Amygdala (tissue), 56 donors: ENCODE measurements at places on chromosomes 13 and 19.
A peak's percentile ranks its signal among the peaks of the same experiment; 100 is the strongest.

- DNase-seq: no peak
Measured at GRCh38 chr13:103187721-103188156, 121.5 kb upstream of the SLC10A2 start.

- no peak for DNase-seq
Measured at GRCh38 chr13:46350003-46350402, 37.0 kb downstream of the RUBCNL start.

DNA sequence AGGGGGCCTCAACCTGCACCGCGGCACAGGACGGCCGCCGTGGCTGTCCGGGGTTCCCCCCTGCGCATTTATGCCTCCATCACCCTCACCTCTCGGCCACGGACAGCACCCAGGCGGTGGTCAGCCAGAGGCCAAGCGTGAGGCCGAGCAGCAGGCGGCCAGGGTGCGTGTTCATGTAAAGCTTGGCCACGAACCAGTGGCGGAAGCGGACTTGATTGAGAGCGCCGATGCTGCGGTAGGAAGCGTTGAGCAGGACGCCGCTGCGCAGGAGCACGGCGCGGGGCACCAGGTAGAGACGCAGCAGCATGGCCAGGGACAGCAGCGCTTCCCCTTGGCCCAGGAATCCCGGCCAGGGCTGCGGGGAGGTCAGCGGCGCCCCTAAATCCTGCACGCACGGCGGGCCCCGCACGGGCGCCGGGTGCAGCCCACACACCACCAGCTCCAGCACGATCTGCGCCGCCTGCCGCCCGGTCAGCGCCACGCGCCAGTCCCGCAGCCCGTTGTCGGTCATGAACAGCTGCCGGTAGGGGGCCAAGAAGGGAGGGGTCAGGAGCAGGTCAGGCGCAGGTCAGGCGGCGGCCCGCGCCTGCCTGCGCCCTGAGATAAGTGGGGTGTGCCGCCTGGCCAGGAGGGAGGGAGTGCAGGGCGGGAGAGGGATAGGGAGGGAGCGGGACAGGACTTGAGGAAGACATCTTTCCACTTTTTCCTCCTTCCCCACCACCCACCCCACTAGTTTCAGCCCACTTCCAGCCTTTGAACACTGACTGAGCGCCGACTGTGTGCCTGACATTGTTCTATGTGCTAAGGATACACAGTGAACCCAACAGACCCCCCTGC, 6.5 kb downstream of the KCNN4 start:
- DNase-seq: no peak

GRCh38 chr19:10102787-10103236, 334 bp upstream of the ANGPTL6 start:
- DNase-seq: no peak

- DNase-seq: no peak
Measured at GRCh38 chr13:106287351-106287750, 248.1 kb downstream of the EFNB2 start.

DNA sequence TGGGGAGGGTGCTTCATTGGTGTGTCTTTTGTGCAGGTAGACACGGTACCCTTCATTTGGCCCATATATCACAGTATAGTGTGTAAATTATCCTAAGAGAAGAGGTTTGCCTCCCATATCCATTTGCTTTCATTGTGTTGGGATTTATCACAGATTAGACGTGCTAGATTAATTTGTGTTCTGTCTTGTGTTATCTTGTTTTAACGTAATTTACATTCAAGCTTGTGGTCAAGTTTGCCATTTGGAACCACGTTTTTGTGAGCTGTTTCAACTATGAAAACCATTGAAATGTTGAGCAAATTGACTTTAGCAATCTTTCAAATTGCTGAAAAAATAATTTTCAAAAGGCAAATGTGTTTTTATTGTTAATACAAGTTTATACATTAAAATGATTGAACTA, 1826.5 kb downstream of the SLITRK5 start:
- no peak for DNase-seq

DNA sequence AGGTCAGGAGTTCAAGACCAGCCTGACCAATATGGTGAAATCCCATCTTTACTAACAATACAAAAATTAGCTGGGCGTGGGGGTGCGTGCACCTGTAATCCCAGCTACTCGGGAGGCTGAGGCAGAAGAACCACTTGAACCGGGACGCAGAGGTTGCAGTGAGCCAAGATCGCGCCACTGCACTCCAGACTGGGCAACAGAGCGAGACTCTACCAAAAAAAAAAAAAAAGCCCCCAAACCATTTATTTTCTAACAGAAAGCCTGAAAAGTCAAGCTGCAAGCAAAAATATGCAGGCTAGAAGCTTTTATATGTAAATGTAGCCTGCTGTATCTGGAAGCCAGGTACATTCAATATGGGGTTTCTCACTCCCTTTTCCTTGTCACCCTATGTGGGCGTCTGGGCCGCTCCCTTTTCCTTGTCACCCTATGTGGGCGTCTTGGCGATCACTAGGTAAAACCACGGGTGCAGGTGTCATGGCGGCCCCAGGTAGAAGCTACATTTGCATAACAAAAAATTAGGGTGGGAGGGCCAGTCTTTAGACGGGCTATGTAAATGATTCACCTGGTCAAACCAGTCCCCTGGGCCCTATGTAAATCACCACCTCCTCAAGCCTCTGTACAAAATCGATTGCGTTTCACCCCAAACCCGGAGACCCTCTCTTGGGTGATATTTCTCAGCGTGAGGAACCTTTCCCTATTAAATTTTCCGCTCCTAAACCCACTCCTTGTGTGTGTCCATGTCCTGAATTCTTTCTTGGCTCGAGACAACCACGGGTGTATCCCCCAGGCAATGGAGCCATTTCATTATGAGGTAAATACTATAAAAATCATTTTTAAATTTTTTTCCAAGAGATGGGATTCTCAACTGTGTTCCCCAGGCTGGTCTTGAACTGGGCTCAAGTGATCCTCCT, 2.1 kb downstream of the TRIM13 start:
- DNase-seq: no peak

GRCh38 chr13:59960683-59961082, 203.0 kb downstream of the DIAPH3 start:
- DNase-seq: no peak

GRCh38 chr13:33744589-33745369, 73.2 kb upstream of the RFC3 start:
- DNase-seq: no peak

GRCh38 chr13:82330499-82330898, 1551.8 kb downstream of the SLITRK1 start:
- DNase-seq: no peak

- peak; percentile 3 for DNase-seq
Measured at GRCh38 chr13:30257468-30258099, 49.8 kb downstream of the KATNAL1 start.

DNA sequence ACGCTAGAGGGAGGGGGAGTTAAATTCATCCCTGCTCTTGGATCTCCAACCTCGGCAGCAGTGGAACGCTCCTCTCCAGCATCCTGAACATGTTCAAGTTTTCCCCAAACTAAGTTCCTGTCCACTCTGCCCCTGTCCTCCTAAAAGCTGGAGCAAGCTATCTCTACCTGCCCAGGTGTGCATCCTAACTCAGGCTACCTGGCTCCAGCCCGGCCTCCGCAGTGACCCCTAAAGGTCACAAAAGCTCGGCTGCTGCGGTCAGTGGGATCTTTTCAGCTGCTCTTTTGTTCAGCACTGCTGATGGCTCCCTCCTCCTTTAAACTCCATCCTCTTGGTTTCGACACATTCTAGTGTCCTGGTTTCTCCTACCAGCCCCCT, 1.4 kb downstream of the DCUN1D2 start:
- DNase-seq: no peak

GRCh38 chr13:41837629-41838028, 123.3 kb downstream of the VWA8 start:
- DNase-seq: no peak

DNA sequence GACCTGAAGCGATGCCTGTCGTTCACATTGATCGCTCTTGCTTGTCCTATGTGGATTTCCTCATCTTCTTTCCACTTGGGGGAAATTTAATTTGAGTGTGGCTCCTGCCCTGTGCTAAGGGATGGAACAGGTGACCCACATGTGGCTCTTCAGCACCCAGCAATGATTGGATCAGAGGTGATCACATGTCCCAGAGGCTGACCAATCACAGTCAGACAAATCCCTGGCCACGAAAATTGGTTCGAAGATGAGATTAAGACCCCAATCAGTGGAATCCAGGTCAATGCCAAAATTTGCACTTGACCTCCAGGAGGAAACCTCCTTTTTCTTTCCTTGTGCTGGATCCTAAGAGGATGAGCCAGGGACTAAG, 23.7 kb downstream of the AMER2 start:
- no peak for DNase-seq

DNA sequence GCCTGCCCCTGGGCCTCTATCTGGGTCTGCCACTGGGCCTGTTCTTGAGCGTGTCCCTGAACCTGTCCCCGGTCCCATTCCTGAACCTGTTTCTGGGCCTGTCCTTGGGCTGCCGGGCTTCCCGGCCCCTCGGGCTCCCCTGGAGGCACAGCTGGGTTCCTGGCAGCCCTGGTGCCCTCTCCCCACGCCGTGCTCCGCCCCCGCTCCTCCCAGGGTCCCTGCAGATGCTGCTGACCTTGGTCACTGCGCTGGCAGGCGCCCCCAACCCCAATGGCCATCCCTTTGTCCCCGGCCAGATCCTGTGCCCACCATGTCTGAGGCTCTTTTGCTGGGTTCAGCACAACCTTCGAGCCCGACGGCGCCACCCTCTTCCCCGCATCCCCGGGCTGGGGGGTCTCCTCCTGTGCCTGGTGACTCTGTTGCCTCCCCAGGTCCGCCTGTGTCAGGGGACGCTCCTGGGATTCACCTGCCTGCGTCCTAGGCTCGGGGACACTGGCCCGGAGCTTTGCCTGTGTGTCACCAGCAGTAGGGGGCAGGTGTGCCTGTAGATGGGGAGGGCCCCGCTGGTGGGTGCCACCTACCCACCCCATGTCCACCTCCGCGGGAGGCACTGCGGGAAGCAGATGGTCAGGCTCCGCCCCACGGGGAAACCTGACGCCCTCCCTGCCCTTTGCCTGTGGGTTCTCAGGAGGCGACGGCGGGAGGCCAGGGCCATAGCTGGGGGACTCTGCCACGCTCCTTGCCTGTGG, 41.0 kb upstream of the GRTP1 start:
- no peak for DNase-seq

- DNase-seq: no peak
Measured at GRCh38 chr19:16589917-16590316, 17.7 kb upstream of the SLC35E1 start.

GRCh38 chr13:73603646-73604045, 530.6 kb downstream of the KLF12 start:
- no peak for DNase-seq

DNA sequence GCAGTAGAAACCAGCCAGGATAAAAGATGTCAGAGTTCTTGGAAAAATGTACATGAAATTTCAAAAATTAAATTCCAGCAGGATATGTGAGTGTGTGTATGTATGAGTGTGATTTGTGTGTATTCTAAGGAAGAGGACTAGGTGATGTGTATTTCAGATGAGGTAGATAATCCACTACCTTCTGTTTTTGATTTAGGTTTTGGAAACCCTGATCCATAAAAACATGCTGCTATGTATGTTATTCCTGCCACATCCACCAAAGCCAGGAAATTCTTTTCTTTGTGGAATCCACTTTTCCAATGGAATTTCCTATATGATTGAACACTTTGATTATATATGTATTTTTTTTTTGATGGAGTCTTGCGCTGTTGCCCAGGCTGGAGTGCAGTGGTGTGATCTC, 276.9 kb downstream of the UQCRFS1 start:
- DNase-seq: no peak

GRCh38 chr13:46386392-46387063, 524 bp downstream of the RUBCNL start:
- no peak for DNase-seq

DNA sequence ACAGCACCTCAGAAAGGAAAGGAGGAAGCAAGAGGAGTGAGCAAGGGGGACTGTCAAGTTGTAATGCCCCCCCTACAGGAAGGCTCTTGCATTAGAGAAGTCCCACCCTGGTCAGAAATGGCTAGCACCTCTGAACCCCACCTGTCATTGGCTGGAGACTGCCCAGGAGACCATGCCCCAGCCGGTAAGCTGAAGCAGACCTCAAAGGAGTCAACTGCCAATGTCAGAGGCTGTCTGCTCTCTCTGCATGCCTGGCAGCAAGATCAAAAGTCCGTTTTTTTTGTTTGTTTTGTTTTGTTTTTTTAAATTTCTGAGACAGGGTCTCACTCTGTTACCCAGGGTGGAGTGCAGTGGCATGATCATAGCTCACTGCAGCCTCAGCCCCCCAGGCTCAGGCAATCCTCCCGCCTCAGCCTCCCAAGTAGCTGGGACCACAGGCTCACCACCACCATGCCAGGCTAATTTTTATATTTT, 8.1 kb upstream of the BCL3 start:
- DNase-seq: no peak

DNA sequence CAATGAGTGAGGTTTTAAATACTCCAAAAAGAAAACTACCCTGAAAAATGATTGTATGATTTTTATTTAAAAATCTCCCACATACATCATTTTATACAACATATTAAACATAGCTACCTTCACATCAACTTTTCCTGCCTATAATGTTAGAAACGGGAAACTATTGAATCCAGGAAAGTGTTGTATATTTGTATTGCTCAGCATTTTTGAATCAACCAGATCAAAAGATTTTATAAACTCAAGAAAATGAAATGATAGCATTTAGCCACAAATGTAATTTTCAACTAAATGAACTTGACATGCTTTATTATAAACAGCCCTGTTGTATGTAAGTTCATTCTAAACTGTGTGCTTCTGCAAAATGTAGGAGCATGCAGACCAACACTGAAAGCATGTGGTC, 124.6 kb upstream of the SLC10A2 start:
- DNase-seq: no peak

DNA sequence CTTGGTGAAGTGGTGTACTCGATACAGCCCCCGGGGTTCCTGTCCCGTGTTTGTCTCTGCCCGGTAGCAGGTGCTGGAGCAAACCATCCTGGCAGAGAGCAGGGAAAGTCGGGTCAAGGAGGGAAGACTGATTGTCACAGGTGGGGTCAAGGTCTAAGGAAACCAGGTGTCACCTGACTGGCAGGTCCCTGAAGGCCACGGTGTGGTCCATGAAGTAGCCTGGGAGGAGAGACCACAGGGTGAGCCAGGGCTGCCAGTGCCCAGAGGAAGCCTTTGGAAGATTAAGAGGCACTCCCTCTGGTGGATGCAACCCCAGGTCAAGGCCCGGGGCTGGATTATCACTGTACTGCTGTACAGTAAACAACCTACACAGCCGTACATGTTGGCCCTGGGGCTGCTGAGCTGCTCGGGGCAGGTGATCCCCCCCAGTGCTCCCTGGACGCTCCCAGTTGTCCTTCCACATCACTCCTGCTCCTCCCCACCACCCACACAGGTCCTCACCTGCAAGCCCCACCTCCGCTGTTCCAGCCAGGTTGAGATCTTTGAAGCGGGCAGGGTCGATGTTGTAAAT, 6.0 kb upstream of the CCER2 start:
- DNase-seq: no peak

GRCh38 chr19:18649371-18650020, 12.7 kb downstream of the KLHL26 start:
- DNase-seq: peak; percentile 47

GRCh38 chr19:57068921-57069697, 50.7 kb upstream of the USP29 start:
- DNase-seq: no peak
